ENCODE measurements at places on chromosomes 11 and 22.

- DNase-seq: no peak
Observed at GRCh38 chr11:27640954-27641353, 59.3 kb downstream of the BDNF start.

- no peak for DNase-seq
Observed at GRCh38 chr11:61045271-61045670, 57.0 kb upstream of the CD5 start.

DNA sequence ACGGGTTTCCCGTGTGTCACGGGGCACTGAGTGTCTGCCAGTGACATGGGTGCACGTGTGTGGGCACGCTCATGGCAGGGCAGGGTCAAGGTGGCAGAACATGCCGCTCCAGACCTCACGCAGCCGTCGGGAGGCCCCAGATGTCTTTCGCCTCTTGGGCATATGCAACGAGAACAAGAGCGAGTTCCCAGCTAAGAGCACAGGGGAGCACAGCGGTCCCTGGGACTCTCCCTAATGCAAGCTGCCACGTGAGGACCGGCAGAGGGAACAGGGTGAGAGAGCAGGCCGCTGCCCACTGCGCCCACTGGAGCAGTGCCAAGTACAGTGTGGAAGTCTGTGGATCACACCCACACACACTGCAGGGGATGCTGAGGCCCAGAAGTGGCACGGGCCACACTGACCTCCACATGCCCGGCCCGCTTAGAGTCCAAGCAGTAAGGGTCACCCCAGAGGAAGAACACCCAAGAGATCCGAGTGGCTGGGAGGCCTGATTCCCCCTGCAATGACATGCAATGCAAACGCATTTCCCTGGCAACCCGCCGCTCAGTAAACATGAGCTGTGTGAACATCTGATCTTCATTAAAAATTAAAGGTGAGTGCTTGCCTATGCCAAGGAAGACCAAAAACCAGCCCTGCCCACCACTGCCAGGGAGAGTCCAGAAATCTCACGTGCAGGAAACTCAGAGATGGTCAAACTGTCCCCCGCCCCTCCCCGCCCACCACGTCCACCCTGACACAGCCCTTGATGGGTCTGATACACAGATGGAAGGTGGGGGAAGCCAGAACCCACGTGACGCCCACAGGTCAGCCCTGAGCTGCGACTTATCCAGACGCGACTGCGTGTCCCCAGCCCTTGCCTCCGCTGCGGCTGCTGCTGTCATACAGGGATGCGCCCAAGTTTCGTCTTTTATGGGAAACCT lies 11.7 kb downstream of the CERK start:
- DNase-seq: no peak

DNA sequence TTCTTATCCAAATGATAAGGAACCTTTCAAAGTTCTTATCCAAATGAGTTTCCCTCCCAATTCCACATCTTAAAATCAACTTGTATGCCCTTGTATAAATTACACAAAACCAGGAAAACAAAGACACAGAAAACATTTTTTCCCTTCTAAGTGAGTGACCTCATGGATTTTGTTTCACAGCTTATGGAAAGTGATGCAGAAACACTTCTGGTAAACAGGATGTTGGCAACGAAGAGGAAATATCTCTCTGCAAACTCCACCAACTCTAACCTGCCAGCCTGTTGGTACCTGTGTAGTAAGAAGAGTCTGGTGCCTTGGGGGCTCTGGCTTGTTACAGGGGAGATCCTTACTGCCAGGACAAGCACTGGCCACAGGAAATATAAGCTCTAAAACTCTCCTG lies 57.0 kb downstream of the CELSR1 start:
- no peak for DNase-seq

GRCh38 chr11:105137286-105137685 lies 2.3 kb downstream of the CARD18 start:
- DNase-seq: no peak

GRCh38 chr11:129023968-129024676 lies 81.5 kb upstream of the TP53AIP1 start:
- peak; percentile 19 for DNase-seq

- no peak for DNase-seq
Observed at GRCh38 chr22:25388866-25389540, 169.6 kb downstream of the CRYBB2 start.

DNA sequence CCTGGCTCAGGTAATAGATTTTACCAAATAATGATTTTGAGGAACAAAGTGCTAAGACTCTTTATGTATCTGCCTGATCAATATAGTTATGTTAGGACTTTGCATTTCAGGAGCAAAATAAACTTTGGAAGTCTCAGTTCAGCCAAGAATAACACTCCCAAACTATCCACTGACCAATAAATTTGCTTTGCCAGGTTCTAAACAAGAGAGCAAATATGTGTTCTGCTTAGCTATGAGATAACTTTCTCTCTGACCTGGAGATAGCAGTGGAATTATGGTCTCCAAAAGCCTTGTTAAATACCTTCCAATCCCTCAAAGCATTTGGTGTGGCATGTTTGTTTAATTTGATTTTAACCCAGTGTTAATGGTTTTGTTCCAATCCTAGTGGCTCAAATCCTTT lies 1541.1 kb downstream of the FAM181B start:
- DNase-seq: no peak

DNA sequence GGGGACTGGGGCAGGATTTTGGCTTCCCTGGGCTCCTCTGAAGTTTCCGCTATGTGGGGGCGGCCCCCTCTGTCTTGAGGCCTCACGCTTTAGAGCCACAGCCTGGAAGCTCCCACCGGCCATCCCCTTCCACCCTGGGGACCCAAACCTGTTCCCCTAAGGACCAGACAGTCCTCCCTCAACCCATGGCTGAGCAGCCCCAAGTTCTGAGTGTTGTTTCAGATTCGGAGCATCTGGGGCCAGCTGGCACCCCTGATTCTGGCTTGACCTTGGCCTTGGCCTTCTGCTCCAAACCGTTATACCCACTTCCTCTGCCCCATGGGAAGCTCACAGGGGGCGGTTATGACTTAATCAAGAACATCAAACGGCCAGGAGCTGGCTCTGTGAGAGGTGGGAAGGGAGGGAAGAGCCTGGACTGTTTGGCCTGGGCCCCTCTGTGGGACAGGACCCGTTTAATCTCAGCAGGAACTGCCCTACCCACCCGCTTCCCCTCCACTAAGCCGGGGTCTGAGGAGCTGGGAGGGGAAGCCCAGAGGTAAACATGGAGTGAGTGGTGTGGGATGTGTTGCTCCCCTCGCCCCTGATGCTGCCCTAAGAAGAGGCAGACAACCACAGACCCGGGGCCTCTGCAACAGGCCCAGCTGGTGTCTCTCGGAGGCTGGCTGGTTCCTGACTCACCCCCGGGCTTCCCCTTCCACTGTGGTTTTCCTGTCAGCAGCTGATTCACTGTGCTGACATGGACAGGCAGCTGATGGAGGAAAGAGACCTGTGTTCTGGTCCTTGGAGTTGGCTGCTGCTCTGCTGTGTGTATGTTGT lies 3.4 kb downstream of the CD82 start:
- no peak for DNase-seq

- DNase-seq: no peak
Observed at GRCh38 chr22:23752090-23752691, 1.3 kb upstream of the ZNF70 start.

DNA sequence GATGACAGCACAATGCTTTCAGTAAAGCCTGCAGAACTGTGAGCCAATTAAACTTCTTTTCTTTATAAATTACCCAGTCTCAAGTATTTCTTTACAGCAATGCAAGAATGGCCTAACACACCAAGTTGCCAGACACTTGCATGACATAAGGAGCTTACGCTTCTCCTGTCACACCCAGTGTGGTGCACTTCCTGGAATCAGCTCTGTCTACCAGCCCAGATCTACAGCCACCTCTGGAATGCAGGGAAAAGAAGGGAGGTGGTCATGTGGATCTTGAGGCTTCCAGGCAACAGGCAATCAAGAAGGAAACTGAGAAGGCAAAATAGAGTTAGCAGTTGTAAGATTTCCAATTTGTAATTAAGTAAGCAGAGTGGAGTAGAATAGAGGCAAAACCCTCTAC lies 37.4 kb upstream of the SESN3 start:
- DNase-seq: no peak

DNA sequence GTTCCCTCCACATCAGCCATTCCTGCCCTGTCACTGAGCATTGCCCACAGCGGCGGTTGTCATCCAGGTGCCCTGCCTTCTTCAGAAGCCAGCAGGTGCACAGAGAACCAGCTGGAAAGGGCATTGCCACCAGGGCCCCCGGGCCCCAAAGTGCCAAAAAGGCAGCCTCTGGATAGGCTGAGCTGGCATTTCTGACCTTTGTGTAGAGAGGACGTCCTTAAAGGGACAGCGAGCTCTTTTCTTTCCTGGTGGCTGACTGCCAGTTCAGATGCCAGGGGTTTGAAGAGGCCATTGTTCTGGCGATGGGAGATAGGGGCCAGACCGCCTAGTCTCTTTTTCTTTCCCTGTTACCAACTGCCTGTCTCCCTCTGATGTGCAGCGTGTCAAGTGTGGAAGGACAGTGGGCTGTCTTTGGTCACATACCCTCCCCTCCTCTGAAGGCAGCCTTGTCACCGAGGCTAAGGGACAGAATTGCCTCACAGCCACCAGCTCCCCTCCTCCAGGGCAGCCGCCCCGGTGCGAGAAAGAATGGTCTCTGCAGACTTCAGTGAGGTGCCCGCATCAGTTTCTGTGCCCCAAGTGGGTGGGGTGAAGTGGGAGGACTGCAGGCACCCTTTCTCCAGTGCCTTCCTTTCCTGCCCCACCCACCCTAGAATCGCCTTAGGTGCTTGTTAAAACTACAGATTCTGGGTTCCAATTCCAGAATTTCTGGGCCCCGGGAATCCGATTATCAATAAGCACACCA lies 109.6 kb downstream of the SCN3B start:
- no peak for DNase-seq

DNA sequence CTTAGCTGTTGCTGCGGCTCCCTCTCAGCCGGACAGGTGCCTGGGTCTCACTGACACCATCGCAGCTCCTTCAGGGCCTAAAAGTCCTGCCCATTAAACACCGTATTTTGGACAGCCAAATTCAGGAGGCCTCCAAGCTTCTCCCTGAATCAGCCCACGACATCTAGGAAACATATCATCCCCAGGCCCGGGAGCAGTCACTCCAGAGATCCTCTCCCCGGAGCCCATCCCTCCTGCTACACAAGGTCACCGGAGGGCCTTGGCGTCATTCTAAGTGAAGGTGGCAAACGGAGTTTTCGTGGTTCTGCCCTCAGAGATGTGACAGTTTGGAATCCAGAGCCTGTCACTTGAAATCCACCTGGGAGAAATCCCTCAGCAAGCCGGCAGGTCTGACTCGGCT lies 232.5 kb downstream of the TBC1D22A start:
- DNase-seq: no peak

DNA sequence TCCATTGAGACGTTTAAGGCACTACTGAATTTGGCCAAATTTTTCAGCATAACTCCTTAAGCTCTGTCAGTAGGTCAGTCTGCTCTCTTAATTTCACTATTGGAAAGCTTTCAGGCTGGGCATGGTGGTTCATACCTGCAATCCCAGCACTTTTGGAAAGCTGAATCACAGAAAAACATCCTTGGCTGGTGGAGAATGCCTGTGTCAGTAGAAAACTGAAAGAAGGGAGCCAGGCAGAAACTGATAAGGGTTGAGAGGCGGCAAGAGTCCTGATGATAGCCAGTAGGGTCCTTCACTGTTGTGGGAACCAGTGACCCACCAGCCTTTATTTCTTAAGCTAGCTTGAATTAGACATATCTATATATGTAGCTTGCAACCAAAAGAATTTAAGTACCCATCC lies 22.6 kb downstream of the NEU3 start:
- no peak for DNase-seq

All from right renal cortex interstitium (tissue), 3 donors.